ENCODE measurements at places on chromosomes 2 and 18.
A peak's percentile ranks its signal among the peaks of the same experiment; 100 is the strongest.

GRCh38 chr18:5447442-5447841 is 96.4 kb downstream of the EPB41L3 start:
- DNase-seq = no peak

- DNase-seq = no peak
Measured at GRCh38 chr2:119715409-119716283, 36.6 kb downstream of the TMEM177 start.

GRCh38 chr18:64993695-64994094 is 757.1 kb upstream of the CDH7 start:
- no peak for DNase-seq

GRCh38 chr2:133266926-133267590 is 301.2 kb downstream of the NCKAP5 start:
- DNase-seq = no peak

DNA sequence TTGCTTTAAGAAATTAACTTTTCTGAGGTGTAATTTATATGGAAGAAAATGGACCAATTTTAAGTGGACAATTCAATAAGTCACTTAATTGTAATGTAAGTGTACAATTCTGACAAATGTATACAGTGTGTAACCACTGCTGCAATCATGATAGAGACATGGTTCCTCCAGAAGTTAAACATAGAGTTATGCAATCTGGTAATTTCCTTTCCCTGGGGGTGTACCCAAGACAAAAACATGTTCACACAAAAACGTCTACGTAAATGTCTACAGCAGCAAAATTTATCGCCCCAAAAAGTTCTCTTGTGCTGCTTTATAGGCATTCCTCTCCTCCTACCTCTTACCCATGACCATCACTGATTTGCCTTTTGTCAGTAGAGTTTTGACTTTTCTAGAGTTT is 141.5 kb downstream of the AQP4 start:
- no peak for DNase-seq

- DNase-seq = no peak
Measured at GRCh38 chr2:113233593-113234550, 44.8 kb downstream of the PAX8 start.

DNA sequence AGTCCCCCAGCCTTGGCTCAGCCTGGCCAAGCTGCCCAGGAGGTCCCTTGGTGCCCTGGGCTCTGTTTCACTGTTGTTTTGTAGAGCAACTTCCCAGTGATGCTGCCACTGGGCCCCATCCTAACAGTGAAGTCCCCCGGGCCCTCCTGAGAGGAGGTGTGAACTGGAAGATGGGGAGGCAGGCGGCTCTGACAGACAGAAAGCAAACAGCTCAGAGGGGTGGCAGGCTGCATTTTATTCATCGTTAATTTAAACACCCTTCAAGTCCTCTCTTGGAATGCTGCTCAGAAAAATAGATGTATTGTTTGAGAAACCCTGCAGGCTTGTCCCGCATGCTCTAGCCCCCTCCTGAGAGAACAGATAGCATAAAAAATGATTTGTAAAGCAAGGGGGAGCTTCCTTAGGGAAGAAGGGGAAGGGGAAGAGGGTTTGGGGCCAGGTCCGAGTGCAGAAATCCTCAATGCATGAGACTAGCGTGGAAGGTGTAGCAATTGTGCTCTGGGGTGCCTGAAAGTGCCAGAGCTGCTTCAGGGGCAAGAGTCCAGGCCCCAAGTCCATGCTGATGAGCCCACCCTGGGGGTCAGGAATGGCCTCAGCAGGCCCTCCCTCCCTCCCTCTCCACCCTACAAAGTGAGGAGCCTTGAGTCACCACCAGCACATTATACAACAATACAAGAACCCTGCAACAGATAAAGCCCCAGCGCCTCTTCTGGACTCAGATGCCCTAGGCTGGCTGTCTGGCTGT is 113.6 kb downstream of the MSH2 start:
- DNase-seq = no peak

- DNase-seq = no peak
Measured at GRCh38 chr2:128602038-128602698, 283.5 kb upstream of the HS6ST1 start.

DNA sequence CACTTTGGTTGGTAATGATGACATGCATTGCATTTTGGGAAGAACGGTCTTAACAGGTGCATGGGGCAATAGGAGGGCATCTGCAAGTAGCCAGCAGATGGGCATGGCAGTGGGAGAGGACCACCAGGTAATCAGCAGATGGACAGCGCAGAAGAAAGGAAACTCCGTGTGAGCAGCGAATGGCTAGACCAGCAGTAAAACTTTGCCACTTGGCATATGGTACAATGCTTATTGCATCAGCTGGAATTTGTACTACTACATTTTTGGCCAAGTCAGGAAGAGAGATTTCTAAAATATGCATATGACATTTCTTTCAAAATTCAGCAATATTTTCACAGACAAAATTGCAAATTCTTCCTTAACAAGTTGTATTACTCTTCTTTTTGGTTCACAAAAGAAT is 768.5 kb downstream of the LRP1B start:
- no peak for DNase-seq

DNA sequence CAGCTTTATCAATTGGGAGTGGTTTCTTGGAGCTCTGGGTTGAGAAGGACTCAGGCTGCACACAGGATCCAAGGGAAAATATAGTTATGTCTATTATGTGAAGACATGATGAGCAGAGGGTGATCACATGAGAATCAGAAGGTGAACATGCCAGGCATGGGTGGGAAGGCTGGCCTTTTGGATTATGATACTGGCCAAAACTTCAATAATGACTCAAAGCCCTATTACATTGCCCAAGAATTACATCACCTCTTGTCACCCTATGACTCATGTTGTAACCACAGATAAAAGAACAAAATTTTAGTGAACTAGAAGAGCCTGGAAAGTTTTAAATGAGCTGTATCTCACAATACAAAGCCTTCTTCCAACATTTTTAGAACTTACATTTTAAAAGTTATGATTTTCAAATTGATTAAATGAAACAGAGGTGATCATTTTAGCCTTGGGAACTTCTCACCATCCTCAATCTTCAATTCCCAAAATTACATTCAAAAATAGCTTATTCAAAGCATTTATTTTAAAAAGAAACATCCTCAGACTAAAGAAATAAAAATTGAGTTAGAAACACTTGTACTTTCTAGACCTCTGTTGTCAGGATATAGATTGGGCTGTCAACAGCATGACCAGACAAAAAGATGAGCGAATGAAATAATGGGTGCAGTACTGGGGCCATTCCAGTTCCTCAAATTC is 428.3 kb downstream of the MBD2 start:
- no peak for DNase-seq

DNA sequence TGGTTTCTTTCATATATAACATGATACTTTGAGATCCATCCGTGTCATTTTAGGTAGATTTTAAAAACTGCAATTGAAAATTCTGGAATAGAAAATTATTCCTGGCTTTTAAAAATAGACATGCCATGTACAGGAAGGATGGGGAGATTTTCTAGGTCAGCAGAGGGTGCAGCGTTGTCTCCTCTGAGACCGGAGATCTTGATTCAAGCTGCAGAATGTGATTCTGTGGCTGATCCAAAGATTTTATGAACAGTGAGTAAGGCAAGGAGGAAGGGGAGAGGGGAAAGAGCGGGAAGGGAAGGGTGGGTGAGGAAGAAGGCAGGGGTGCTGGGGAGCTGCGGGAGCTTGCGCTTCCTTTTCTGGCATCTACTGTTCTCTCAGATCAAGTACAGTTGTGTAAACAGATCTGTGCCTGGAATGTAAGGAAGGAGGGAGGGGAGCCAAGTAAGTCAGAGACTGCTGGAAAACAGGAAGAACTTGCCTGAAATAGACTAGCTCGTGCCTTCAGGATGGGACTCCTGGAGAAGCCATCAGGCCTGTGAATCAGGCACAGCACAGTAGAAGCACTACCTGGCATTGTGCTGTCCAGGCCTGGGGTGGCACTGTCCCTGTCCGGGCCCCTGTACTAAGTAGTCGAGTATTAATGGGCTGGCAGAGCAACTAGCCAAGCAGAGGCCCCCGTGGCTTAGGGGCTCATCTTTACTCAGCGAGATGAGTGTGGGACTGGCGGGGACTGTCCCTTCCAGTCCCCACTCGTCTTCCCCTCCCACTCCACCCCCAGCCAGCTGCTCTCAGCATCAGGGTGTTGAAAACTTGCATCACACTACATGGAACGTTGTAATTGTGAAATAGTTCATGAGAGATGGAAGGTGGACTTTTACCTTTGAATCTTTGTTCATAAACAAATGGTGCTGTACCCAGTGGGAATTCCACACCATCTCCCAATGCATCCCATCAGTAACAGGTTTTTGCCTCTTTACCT is 163.5 kb downstream of the UXS1 start:
- DNase-seq = peak; percentile 12

DNA sequence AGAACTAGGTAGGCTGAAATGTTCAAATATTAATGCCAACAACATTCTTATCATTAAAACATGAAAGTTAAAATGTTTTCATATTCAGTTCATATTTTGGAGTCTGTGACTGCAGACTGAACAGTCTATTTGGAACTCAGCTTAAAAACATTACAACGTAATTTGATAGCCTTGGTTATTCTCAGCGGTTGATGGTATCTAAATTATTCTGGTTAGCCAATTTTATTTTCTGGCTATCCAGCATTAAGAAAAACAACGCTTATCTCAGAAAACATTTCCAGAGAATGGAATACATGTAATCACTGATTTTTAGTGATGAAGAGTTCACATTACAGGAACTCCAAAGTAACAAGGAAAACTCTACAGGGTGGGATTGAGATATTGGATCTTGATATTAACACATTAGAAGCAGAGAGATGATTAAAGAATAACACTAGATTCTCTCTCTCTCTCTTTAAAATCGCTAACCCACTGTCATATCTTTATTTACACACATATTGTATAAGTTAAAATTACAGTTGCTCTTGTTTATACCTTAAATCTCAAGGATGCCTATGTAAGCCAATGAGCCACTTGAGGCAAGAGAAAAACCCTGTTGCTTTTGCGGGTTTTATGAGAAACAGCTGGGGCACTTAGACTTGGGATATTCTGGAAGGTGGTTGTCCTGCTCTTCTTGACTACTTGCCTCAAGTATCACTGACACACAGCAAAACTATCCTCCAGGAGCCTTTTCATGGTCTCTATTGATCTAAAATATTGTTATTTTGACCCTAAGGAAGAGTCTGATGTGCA is 84.9 kb downstream of the ICOS start:
- DNase-seq = no peak

DNA sequence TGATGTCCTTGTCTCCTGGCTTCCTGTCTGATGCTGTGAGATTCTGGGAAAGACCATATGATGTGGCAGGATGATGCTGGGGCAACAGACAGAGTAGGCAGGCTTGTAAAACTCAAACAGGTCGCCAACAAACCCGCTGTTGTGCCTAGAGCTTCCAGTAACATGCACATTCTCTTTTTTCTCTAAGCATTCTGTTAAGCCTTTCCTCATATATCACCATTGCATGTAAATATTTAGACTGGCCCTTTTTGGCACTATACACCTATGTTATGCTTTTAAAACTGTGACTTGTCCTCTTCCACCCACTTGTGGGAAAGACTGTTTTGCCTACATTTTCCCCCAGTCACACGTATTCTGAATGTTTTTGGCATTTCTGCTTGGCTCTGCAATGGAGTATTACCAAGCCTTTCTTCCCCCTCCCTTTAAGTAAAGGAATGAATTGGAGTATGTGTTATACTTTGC is 250.4 kb upstream of the TANK start:
- no peak for DNase-seq

DNA sequence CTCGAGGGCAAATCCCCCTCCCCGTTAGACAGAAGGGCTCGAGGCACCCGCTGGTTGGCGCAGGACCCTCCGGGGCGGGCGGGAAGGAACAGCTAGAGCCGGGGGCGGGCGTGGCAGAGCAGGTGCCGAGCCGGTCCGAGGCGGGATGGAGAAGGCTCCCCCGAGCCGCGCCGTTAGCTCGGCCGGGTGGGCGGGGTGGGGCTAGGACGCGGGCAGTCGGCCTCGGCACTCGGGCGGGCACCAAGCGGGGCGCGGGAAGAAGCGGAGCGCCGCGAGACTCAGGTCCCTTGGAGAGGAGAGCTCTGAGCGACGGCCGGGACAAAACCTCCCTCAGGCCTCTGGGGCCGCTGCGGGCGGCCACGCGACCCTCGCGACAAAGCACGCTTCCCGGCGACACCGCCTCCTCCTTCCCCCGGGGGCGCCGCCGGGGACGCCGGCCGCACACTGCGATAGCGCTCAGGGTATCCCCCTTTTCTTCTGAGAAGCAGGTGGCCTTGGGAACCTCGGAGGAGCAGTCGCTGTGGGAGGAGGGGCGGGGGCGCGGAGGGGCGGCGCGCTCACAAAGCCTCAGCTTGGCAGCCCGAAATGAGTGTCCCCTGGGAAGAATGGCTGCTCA is 721 bp downstream of the FHOD3 start:
- DNase-seq = no peak

DNA sequence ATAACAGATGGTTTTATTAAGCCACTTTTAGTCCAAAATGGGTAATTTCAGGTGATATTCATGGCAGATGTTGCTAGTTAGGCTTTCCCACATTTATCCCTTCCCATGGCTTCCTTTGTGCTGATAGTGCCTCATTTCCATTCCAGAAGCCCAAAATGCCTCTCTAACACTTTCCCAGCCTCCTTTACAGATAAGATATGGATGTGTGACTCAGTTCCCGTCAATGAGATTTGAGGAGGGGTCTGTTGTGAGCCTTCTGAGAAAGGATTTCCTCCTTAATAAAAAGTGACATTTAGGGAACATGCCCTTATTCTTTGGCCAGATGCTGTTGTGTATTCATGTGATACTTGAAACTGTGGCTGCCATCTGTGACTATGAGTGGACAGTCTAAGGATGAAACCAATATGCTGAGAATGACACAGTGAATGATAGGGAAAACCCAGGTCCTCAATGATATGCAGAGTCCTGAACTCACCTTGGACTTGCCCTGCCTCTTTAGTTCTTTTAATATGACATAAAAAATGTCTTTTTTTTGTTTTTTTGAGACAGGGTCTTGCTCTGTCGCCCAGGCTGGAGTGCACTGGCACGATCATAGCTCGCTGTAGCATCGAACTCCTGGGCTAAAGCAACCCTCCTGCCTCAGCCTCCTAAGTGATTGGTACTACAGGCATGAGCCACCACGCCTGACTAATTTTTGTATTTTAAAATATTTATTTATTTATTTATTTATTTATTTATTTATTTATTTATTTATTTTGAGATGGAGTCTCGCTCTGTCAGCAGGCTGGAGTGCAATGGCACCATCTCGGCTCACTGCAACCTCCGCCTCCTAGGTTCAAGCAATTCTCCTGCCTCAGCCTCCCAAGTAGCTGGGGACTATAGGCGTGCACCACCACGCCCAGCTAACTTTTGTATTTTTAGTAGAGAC is 5.8 kb upstream of the ACSL3 start:
- DNase-seq = no peak

GRCh38 chr2:20198001-20198400 is 26.9 kb downstream of the SDC1 start:
- DNase-seq = no peak

Measured in stimulated activated CD8-positive, alpha-beta memory T cell treated with anti-CD3 and anti-CD28 coated beads, Interleukin-4, amount 100 ng/mL, for 4 hours (primary cell).